ENCODE measurements at places on chromosomes 11 and 22.

- DNase-seq = no peak
These were observed 30.4 kb downstream of the USH1C start for GRCh38 chr11:17513853-17514252.

DNA sequence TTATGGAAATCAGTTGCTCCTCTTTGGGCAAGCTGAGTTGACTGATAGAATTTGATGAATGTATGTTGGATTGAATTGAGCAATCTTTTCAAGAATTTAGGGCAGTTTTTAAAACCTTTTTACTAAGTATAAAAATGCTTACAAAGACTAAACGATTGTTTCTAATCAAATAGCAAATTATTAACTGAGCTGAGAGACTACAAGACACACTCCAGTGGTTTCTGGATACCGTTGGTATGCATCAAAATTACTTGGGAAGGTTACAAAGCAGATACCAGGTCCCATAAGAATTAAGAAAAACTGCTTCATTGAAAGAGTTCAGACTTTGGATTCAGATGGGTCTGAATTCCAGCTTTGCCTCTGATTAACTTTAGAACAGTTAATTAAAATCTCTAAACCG is 721.4 kb downstream of the FAM181B start:
- DNase-seq = no peak

- DNase-seq = peak; percentile 81
These were observed 558.4 kb upstream of the CADM1 start for GRCh38 chr11:116062490-116063171.

DNA sequence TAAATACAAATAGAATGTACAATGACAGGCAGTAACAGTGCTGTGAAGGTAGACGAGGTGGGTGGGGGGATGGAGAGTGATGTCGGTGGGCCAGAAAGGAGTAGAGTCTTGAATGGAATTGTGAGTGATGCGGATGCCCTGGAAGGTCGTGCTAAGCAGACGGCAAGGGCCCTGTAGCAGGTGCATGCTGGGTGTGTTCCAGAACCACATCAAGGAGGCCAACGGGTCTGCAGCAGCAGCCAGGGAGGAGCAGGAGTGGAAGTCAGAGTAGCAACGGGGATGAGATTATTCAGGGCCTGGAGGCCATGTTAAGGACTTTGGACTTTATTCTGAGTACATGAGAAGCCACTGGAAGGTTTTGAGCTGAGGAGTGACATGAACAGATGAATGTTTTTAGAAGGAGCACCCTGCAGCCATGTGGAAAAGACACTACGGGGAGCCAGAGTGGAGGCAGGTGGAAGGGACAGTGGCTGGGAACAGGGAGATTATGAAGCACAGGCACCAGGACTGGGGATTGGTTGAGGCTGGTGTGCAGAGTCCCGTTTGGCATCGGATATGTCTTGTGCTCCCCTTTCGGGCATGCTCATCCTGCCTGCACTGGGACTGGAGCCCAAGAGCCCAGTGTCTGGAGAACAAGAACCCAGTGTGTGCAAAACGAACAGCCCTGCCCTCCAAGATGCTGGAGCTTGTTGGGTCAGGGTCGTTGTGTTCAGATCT is 74.1 kb downstream of the COMMD9 start:
- DNase-seq = no peak

- no peak for DNase-seq
These were observed 129.1 kb downstream of the APOL5 start for GRCh38 chr22:35846804-35847203.

DNA sequence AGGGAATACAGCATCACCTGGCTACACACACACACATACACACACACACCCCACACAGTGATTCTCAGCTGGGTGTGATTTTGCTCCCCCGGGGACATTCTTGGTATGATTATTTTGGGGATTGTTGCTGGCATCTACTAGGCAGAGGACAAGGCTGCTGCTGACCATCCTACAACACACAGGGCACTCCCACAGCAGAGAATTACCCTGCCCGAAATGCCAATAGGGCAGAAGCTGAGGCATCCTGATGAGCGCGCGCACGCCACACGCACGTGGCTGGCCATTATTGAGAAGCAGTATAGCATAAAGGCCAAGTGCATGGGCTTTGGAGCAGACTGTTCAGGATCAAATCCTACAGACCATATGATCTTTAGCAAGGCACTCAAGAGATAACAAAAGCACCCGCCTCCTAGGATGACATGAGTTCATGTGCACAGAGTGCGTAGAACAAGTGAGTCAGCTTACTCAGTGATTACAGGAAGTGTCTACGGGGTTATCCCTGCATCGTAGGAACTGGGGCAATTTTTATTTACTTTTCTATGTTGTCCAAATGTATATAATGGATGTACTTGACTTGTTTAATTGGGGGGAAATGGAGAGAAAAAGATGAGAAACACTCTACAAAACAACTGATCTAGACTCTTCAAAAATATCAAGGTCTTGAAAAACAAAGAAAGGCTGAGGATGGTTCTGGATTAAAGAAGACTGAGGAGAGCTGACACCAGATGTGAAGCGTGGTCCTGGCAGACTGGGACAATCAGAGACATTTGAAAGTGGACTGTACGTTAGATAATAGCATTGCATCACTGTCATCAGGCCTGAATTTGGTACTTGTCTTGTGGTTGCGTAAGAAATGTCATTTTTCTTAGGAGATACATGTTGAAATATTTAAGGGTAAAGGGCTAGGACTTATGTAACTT is 7.2 kb upstream of the EHD1 start:
- no peak for DNase-seq

DNA sequence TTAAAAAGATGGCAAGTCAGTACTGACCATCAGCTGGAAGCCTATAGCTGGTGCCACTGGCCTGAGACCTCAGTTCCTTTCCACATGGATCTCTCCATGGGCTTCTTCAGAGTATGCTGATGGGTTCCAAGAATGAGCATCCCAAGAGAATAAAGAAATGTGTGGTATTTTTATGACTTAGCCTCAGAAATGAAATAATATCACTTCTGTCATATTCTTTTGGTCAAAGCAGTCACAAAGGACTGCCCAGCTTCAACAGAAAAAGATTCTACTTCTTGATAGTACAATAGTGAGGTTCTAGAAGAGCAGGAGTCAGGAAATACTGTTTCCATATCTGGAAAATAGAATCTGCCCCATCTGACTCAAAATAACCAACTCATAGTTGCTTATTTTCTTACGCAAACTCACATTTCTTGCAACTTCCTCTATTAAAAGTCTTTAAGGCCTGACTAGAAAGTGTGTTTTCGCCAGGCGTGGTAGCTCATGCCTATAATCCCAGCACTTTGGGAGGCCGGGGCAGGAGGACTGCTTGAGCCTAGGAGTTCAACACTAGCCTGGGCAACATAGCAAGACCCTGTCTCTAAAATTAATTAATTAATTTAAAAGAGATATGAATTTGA is 116.9 kb downstream of the SIK3 start:
- DNase-seq = no peak

DNA sequence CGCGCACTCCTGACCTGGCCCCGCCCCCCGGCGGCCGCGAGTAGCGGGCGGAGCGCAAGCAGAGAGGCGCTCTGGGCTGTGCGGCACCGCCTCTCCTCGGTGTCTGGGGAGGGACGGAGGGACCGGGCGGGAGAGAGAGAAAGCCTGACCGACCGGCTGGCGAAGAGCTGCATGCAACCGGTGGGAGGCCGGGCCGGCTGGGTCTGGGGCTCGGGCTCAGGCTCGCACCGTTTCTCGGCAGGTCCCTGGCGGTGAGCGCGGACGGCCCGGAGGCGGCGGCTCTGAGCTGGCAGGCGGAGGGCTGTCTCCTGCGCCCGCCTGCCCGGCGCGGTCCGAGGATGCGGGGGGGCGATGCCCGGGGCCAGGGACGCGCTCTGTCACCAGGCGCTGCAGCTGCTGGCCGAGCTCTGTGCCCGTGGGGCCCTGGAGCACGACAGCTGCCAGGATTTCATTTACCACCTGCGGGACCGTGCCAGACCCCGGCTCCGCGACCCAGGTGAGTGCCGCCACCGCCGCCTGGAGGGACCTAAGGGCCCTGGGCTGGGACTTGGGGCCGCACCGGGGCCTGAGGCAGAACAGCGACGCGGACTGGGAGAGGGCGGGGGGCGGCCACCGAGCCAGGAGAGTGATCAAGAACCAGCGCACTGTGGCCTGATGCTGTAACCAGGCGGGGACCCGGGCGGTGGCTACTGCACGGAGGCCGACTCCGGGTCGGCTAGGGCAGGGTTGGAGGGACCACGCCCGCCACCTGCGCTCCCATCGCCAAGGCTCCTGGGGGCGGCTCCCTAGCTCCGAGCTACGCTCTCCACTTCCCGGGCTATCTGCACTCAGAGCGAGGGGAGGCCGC is at the start of gene SYT9:
TSS of gene SYT9 (plus strand) at position 69 of the 847 bp plus-strand sequence. CDS start at position 352, 283 bp downstream.
- DNase-seq = peak; percentile 54

DNA sequence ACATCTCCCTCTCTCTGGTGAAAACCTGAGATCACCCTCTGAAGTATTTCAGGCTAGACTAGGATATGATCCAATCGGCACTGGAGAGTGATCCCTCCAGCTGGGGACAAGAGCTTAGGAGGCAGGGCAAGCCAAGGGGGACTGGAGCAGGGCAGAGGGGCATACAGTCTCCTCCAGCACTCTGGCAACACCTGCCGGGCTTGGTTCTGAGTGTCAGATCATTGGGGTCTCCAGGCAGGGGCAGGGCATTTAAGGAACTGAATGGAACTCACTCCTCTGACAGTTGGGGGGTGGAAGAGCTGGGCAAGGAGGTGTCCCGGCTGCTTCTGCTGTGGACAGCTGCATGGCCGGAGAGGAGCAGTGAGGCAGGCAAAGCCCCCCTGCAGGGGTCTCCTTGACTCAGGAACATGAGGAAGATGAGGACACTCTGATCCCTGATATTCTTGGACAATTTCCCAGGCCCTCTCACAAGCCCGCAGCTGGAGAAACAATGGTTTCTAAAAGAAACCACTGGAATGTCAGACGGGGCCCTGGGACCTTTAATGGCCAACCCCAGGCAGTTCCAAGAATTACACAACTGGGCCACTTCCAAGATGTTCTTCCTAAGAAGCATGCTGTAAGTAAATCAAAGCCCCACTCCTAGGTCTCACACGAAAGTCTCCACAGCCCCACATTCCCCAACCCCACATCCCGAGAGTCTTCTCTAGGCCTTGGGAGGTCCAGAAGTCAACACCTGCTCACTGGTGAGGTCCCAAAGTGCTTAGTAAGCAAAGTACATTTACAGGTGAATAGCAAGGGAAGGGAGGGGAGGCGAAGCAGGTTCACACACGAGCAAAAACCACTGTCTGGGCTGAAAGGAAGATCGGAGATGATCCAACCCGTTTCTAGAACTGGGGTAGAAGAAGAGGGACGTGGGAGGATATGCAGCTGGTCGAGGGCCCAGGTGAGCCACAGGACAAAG is 1.2 kb upstream of the CCDC86 start:
- no peak for DNase-seq

GRCh38 chr11:94583213-94583865 is 16.2 kb downstream of the PIWIL4 start:
- no peak for DNase-seq

GRCh38 chr11:117265745-117266144 is 25.4 kb upstream of the BACE1-AS start:
- no peak for DNase-seq

DNA sequence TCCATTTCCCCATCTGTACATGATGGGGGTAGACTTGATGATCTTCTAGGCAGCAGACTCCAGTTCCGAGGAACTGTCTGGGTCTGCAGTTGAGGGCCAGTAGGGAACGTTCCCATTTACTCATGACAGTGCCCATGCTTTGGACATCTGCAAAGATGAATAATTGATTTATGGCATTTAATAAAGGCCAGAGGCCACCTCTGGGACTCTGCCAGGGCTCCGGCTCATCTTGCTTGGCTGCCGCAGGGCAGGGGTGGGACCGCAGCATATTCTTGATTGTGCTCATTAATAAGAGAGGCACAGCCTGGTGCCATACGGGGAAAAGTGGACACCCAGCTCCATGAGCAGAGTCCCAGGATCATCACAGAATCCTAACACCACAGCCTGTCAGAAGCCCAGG is 28.1 kb upstream of the KLHL35 start:
- DNase-seq = no peak

GRCh38 chr11:122656631-122657101 is 1.1 kb downstream of the UBASH3B start:
- DNase-seq = no peak

DNA sequence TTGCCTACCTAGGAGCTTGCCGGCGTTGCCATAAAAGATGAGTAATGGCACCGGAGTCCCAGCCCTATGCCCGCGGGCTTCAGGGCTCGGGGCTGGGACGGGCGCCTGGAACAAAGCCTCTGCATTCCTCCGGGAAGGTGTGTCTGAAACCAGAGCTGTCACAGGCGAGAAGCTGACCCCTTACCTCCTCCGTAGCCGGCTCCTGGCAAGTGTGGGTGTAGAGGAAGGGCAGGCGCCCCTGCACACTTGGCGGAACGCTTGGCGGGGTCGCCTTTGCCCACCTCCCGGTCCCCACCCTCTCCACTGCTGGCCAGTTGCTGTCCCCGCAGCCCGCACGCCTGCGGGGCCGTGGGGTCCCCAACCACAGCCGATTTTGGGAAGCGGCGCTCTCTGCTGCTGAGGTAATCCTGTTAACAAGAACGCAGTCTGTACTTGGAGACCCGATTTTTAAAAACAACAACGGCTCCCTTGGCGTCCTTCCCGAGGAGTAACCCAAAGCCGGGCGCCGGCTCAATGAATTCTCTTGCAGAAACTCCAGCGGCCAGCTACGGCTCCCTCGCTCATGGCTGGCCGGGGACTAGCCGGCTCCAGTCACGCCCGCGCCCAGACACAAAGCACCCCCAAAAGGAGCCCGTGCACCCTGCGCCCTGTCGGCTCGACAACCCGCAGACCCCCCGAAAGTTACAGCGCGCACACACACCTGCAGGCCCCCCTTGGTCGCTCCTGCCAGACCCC is 89.2 kb downstream of the PLEKHA7 start:
- no peak for DNase-seq

DNA sequence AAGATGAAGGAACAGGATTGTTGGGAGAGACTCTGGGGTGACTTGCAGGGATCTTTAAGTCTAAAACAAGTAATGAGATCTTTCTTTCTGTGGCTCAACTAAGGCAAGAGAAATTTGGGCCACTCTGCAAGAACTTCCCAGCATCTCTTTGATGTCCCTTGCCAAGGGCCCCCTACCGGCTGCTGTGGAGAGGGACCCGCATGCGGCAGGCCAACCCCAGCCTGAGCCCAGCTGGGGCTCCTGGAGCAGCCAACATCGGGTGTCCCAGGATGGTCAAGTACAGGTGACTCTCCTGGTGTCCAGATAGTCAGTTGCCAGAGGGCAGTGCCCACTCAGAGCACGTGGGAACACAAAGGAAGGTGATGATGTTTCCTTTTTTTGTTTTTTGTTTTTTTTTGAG is 363.2 kb downstream of the TBC1D22A start:
- no peak for DNase-seq

- no peak for DNase-seq
These were observed 49.7 kb downstream of the RTN4R start for GRCh38 chr22:20218326-20218872.

GRCh38 chr22:49466878-49467595 is 360.6 kb downstream of the BRD1 start:
- DNase-seq = no peak

GRCh38 chr22:38882972-38883622 is 11.1 kb upstream of the CBX6 start:
- no peak for DNase-seq

- no peak for DNase-seq
These were observed 32.7 kb downstream of the VWA5A start for GRCh38 chr11:124147951-124148350.
